ENCODE measurements at places on chromosomes 7 and 10.
A peak's percentile ranks its signal among the peaks of the same experiment; 100 is the strongest.

GRCh38 chr10:102752266-102752930, 8.7 kb downstream of the WBP1L start:
- DNase-seq, result no peak

GRCh38 chr7:114460021-114460420, 45.4 kb downstream of the FOXP2 start:
- no peak for DNase-seq

GRCh38 chr7:1372671-1373379, 86.4 kb downstream of the MICALL2 start:
- DNase-seq, result no peak

- DNase-seq, result no peak
Observed at GRCh38 chr10:43050011-43050410, 26.9 kb upstream of the RET start.

DNA sequence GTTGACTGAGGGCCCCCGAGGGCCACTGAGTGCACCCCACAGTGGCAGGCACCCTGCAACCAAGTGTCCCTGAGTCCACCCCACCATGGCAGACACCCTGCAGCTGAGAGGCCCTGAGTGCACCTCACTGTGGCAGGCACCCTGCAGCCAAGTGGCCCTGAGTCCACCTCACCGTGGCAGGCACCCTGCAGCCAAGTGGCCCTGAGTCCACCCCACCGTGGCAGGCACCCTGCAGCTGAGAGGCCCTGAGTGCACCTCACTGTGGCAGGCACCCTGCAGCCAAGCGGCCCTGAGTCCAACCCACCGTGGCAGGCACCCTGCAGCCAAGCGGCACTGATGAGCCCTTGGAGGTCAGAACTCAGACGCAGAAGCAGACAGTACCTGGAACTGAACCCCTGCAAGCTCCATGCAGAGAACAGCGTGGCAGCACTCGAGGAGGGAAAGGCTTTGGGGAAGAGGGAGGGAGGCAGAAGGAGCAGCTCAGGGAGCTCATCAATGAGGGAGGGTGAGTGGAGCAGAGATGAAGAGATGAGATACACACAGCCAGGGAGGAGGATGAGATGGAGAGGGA, 156.5 kb downstream of the WDR37 start:
- no peak for DNase-seq

GRCh38 chr7:17166824-17167379, 131.6 kb upstream of the AHR start:
- no peak for DNase-seq

GRCh38 chr10:31745612-31746376, 182.8 kb downstream of the ARHGAP12 start:
- DNase-seq, result peak; percentile 84

- no peak for DNase-seq
Observed at GRCh38 chr10:20962165-20962564, 65.1 kb upstream of the NEBL start.

DNA sequence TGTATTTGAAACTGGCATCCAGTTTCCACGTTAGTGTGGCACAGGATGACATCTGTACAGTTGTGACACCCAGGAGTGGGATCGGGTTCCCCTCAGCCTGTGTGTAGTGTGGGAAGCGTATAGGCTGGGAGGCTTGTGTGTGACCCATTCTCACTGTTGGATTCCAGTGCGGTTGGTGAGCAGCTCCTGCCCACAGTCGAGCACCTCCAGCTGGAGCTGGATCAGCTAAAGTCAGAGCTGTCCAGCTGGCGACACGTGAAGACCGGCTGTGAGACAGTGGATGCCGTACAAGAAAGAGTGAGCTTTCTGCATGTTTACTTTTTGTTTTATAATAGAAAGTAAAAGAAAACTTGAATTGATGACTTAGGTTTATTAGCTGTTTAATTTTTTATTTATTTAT, 18.7 kb upstream of the GET4 start:
- no peak for DNase-seq
